ENCODE measurements at places on chromosomes 12 and 14.
A peak's percentile ranks its signal among the peaks of the same experiment; 100 is the strongest.

- no peak for DNase-seq
These were observed 91.1 kb downstream of the SCARB1 start for GRCh38 chr12:124772289-124773170.

DNA sequence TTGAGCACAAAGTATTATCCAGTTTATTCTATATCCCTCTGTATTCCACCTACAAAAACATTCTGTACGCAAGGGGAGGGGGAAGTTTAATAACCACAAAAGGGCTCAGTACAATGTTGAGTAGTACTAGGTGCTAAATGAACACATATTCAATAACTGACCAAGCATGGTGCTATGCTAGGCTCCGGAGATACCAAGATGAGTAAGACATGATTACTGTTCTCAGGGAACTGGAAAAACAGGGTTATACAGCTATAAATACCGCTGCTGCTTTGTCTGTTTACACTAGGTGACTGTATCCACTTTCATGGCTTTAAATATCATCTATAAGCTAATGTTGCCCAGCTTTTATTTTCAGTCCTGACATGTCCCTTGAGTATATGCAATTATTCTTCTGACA lies 135.8 kb downstream of the INSM2 start:
- DNase-seq = no peak

DNA sequence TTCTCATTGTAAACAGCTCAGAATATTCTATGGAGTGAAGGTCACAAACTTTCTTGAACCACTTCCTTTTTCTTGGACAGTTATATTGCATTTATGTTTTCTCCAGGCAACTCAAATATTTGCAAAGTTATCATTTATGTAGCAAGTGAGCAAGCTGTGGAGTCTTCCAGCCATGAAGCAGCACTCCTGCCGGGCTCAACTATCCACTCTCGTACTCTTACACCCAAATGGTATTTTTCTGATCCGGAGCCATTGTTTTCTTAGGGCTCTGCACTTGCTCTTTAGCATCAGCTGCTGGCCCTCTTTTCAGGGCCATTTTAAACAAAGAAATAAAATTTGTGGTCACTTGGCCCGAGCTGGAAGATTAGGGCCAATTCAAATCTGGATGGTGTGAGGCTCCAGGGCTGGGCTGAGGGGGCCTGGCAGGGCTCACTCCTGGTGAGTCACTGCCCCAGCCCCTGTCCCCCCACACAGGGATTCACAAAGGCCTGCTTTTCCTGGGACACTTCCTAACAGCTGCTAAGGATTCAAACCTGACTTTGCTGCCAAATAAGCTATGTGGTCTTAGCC lies 19.7 kb downstream of the SYNE3 start:
- no peak for DNase-seq

- no peak for DNase-seq
These were observed 4.5 kb downstream of the TBX3 start for GRCh38 chr12:114679452-114679875.

DNA sequence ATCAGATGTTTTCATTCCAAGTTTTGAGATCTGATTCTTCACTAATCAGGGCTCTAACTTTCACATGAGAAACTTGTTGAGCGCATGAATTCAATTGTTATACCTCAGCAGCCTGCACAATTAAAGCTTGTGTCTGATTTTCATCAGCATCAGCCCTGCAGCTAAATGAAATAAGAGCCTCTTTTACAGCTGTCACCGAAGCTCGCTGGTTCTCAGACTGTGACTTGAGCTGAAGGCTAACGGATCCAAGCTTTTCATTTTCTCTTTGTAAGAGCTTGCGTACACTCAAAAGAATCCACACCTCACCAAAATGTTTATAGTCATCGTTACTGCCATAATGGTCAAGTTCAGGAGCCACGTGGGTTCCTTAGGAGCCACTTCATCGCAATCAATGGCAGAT lies 65.5 kb upstream of the BEGAIN start:
- no peak for DNase-seq

DNA sequence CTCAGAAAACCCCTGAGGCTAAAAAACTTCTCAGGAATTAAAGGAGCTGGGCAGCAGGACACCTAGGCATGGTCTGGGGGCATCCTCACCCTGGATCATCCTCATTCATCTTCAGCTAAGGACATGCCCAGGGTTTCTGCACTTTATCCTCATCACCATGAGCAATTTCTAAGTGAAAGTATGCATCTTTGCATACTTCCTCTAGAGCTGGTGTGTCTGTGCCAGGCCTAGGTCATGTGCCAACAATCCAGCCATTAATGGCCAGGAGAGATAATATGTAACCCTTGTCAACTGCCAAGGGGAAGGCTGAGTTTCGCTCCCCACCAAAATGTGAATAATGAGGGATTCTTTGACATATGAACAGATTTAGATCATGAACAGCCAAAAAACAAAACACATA lies 160.5 kb downstream of the KITLG start:
- no peak for DNase-seq

GRCh38 chr14:76456200-76456599 lies 80.3 kb downstream of the ESRRB start:
- peak; percentile 75 for DNase-seq

- no peak for DNase-seq
These were observed 110.9 kb downstream of the GPATCH2L start for GRCh38 chr14:76262641-76263040.

- DNase-seq = no peak
These were observed 77.9 kb downstream of the BCL11B start for GRCh38 chr14:99194136-99194535.

DNA sequence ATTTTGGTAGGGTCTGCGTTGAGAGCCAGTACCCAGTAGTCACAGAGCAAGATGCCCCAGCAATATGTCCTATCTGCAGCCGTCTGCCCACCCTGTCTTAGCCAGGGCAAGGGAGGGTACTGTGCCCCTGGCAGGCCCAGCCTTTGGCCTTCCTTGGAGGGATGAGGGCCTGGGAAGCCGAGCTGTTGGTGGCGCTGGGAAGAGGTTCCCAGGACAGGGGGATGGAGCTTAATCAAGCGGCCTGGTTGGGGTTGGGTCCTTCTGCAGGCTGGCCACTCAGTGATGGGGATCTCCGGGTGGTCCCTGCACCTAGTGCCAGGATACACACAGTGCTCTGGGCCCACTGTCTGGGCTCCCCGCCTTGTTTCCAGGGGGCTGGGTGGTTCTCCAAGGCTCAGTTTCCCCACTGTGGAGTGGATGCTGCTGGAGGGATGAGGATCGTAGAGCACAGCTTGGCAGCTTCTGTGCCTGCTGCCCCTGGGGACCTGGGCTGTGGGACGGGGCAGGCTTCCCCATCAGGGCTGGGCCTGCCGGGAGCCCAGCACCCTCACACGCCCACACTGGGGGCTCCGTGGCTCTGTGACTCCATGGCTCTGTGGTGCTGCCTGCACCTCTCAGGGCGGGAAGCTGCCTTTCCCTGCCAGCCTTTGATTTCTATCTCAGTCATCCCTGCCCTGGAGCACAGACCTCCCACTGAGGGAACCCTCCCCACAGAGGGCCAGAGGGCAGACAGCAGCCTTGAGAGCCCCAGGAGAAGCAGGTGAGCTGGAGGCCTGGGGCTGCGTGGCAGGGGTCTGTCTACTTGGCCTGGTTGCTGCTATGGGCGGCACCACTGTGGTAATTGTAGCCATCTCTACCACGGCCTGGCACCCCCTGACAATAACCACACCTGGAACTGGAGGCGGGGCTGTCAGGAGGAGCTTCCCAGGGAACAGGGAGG lies 357.0 kb downstream of the TMEM121 start:
- no peak for DNase-seq

- DNase-seq = no peak
These were observed 62.0 kb downstream of the CAND1 start for GRCh38 chr12:67331123-67331522.

GRCh38 chr12:42696406-42697149 lies 107.0 kb upstream of the PRICKLE1 start:
- DNase-seq = no peak

GRCh38 chr12:23895792-23896218 lies 53.7 kb downstream of the SOX5 start:
- no peak for DNase-seq

DNA sequence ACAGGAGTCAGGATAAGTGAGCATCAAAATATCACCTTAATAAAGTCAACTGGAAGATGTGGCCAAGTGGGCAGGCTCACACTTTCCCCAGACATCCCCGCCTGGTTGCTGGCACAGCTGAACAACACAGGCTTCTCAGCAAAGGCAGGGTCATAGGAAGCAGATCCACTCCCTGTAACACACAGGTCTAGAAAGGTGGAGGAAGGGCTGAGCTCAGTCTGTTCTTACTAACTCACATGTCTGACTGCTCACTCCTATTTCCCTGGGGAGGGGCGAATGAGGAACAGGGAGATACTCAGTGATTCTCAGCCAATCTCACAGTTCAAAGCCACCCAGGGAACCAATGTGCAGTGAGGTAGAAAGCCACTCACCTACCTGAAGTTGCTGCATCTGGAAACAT lies 45.0 kb upstream of the AMN1 start:
- DNase-seq = peak; percentile 41

GRCh38 chr12:23472329-23472971 lies 477.0 kb downstream of the SOX5 start:
- DNase-seq = no peak

DNA sequence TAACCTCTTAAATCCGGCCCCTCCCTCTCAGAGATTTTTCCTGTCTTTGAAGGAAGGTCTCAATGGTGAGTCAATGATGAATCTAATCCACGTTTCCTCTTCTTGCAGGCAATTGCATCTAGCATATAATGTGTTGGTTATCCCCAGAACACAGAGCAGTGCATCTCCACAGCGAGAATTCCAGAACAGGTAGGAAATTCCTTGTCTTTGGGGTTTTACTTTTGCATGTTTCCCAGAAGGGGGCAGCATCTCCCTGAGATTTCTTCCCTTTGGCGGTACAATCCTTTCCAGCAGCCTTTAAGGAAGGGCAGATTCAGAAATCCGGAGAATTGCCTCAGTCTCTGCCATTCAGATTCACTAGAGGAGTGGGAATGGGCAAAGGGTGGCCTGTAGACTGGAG lies 128.0 kb downstream of the KCNA5 start:
- no peak for DNase-seq

DNA sequence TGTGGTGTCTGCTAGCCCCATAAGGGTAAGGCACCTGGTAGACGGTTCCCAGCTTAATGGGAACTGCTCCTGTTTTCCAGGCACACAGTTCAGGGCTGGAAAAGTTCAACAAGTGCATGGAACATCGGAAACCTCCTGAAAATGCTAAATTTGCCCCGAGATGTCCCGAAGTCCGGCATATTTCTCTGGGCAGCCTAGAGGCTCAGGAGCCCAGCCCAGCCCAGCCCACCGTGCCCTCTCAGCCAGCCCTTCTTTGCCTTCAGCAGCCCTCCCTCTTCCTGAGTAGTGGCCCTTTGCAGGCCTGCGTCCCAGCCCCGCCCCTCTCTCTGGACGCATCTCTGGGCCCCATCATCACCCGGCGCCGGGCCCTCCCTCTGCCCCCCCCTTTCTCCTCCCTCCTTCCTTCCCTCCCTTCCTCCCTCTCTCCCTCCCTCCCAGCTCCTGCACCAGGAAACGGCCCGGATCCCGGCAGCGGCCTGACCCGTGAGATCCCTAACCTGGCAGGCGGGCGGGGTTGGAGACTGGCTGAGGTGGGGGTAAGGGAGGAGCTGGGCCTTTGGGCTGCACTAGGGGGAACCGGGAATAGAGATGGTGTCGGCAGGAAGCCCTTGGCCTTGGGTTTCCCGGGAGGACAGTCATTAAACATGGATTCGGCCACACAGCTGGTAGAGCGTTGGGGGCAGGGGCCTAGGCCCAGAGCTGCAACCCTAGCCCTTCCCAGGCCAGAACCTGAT lies at the start of gene BCL2L2:
BCL2L2 (plus strand) TSS at position 422 of the 734 bp plus-strand sequence. CDS start 935 bp downstream, outside the sequence.
- DNase-seq = peak; percentile 79

DNA sequence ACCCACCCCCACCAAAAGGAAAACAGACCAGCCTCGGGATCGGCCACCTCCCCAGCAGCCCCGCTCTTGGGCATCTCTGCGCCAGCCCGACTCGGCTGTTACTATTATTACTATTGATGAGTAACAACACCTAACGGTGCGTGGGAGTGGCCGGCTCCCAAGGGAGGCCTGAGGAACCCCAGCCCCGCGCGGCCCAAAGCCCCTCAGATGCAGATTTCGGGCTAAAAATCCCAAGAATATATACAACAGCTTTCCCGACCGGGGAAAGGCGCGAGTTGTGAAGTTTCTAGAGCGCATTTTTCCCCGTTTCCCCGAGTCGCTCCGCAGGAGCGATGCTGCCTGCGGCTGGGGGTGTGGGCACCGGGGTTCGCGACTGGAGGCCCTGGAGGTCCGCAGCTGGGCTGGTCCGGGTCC lies 565 bp downstream of the NT5DC3 start:
- peak; percentile 52 for DNase-seq

- no peak for DNase-seq
These were observed 196.6 kb upstream of the MYL2 start for GRCh38 chr12:111117017-111117416.
